SJSA1 (cell line): ENCODE measurements at places on chromosomes 5 and 9.

GRCh38 chr9:7799944-7800285 is 337 bp upstream of the DMAC1 start:
- no peak for DNase-seq

- DNase-seq: no peak
These were observed 958 bp downstream of the CD180 start for GRCh38 chr5:67195406-67196275.

- peak; percentile 33 for DNase-seq
These were observed 46.2 kb downstream of the PCA3 start for GRCh38 chr9:76810377-76810957.

- no peak for DNase-seq
These were observed 102.2 kb downstream of the DEPDC1B start for GRCh38 chr5:60597572-60598320.

- no peak for DNase-seq
These were observed 1029.9 kb upstream of the WWC1 start for GRCh38 chr5:167261309-167262100.

DNA sequence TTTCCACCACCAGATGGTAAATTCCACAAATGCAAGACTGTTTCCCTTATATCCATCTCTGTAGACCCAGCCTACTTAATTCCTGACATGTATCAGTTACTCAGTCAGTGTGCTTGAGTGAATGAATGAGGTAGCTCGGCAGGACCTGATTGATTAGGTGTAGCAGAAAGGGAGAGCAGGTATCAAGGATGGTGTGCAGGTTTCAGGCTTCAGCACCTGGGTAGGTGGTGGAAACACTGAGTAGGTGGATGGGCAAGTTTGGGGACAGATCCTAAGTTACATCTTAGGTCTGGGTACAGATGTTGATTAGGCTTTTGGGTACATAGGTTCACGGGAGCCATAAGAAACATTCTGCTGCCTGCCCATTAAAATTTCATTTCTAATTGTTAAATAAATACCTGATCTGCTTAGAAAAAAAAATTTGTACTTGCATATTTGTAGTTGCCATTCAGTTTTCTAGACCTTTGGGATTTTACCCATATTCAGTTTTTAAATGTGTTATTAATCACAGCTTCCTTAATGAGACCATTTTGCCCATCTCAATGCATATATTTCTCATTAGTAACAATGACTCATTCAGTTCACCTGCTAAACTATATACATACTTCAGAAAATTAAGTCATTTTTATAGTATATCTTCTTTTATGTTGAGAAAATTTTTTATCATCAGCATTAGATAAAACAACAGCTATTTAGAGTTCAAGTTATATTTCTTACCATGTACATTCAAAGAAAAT is 111.8 kb downstream of the INIP start:
- no peak for DNase-seq

DNA sequence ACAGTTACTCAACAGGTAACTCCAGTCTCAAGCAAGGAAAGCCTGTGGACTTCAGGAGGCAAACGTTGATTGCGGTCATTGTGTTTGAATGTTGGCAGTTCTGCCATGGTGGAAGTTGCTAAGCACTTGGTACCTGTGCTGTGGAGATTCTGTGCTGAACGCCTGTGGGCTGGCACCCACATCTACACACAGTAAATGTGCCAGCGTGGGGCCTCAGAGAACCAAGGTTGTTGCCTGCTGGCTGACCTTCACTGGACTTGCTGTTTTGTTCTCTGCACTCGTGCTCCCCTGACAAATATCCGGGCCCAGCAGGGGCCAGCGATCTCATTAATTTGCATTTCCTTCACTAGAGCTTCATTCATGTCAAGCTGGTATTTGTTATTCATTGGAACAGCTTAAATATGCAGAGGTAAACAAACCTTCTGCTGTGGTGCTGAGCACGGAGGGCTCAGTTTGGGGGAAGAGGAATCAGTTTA is 141.8 kb downstream of the PRKACG start:
- no peak for DNase-seq

GRCh38 chr9:112184221-112184620 is 9.1 kb upstream of the SUSD1 start:
- no peak for DNase-seq

DNA sequence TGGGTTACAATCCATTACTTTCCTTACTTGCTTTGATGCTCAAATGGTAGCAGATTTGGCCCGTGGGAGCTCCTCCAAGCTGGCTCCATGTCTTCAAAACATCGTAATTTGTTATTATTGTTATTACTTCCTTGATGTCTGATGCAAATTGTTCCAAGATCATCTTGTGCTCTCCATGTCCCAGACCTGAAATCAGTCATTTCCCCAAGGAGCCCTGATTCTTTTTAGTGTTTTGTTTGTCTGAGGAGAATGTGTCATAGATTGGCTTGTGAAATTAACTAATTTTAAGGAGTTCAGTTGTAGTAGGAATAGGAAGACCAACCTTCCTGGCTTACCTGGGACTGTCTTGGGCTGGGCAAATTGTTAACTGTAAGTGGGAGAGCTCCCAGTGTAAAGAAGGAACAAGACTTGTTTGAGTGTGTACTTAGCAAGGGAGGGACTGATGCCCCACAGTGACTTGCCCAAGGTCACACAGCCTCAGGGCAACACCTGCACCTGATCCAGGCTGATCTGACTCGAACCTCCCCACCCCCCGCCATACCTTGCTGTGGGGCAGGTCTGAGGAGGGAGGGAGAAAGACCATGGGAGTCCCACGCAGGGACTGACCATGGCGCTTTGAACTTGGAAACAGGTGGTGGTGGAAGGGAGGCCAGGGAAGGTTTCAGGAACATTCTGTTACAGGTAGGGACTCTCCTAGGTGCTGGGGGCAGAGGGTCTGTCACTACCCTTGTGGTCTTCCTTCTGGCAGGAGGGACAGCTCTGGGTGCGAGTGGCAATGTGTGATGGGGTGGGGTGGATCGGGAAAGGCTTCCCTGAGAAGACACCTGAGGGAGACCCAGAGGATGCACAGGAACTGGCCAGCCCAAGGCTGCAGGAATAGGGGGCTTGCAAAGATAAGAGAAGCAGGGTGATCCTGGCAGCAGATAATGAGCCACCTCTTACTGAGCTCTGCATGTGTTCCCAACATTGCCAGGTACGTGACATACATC is 2.7 kb upstream of the BICD2 start:
- no peak for DNase-seq

- DNase-seq: no peak
These were observed 156.3 kb downstream of the ESM1 start for GRCh38 chr5:54829102-54829501.
